ENCODE measurements at places on chromosomes 7 and 10. TPM values are rescaled to one million over a fixed set of nuclear protein-coding genes. Genes with fewer than 3 reads are reported as not detected.
A peak's percentile ranks its signal among the peaks of the same experiment; 100 is the strongest.

Gene UTF1
- total RNA-seq: not detected

DNA sequence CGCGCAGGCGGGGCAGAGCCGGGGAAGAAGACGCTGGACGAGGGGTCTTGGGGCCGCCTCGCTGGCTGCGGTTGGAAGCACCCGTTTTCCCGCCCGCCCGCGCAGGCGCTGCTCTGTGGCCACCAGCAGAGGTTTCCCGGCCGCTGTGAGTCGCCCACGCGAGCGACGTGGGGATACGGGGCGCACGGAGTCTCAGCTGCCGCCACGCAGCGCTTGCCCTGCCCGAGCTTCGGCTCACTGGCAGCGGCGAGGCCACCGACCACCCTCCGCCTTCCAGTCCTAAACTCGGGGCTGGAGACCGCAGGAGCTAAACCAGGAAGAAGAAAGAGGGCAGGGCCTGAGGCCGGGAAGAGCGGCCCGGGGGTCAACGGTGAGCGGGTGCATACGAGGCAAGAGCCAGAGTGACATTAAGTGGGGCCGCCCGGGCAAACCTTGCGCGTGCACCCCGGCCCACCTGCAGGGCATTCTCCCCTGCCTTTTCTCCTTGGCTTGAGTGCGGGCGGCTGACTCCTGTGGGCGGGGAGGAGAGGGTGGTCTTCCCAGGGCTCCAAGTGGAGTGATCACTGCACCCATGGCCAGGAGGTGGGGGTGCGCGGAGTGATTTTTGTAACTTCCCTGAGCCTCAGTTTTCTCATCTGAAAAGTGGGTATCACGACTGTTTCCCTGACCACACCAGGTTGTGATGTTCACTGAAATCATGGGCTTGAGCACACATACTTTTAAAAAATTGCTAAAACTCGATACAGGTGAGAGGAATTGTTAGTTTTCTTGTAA, 7.1 kb upstream of the EMX2 start:
- no peak for DNase-seq

GRCh38 chr10:99399664-99400063, 30.8 kb downstream of the GOT1 start:
- DNase-seq: no peak

GRCh38 chr10:126052171-126052570, 155.8 kb downstream of the FANK1 start:
- DNase-seq: no peak

DNA sequence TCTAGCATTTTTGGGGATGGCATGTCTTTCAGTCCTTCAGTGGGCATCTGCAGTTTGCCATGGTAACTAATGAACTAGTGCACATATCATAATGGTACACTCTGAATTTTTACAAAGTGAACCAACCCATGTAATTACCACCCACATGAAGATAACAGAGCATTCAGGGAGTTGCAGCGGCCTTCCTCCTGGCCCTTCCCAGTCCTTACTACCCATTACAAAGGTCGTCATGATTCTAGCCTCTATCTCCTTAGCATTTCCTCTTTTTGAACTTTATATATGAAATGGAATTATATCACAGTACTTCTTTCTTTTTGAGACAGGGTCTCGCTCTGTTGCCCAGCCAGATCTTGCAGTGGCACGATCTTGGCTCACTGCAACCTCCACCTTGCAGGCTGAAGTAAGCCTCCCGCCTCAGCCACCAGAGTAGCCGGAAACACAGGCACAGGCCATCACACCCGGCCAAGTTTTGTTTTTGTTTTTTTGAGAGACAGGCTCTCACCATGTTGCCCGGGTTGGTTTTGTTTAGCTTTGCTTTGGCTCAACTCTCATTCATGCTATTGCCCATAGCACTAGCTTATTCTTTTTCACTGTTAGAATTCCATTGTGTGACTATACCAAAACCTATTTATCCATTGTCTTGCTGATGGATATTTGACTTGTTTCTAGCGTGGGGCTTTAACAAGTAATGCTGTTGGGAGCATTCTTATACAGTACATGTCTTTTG, 79.2 kb downstream of the APBB1IP start:
- DNase-seq: no peak

Gene STK17A
- total RNA-seq: 69.8 TPM

GRCh38 chr10:1963341-1963740, 226.0 kb upstream of the ADARB2 start:
- DNase-seq: no peak

Gene MYH16
- total RNA-seq: 29.6 TPM

GRCh38 chr10:98408799-98409198, 6.2 kb downstream of the PYROXD2 start:
- no peak for DNase-seq

GRCh38 chr7:98151884-98152283, 45.2 kb downstream of the LMTK2 start:
- no peak for DNase-seq

DNA sequence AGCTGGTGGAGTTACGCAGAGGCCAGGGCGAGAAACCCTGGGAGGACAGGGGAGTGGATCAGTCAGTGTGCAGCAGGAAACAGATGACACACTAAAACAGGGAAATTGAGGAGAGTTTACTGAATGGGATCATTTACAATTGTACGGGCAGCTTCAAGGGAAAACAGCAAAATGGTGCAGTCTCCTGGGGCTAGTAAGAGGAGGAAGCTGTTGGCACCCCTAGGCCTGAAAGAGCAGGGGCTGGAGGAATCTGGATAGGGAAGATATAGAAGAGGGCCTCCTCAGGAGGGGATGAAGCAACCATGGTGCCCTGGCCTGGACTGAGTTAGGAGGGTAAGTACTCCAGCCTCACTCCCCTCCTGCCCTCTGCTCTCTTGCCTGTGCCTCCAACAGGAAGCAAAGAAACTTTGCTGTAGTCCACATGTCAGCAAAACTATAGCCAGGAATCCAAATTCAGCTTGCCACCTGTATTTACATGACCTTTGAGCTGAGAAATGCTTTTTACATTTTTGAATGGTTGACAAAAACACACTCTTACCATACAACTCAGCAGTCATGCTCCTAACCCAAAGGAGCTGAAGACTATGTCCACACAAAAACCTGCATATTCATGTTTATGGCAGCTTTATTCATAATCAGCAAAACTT, 52.3 kb upstream of the OPN4 start:
- DNase-seq: no peak

Gene SPAG6
- not detected for total RNA-seq

DNA sequence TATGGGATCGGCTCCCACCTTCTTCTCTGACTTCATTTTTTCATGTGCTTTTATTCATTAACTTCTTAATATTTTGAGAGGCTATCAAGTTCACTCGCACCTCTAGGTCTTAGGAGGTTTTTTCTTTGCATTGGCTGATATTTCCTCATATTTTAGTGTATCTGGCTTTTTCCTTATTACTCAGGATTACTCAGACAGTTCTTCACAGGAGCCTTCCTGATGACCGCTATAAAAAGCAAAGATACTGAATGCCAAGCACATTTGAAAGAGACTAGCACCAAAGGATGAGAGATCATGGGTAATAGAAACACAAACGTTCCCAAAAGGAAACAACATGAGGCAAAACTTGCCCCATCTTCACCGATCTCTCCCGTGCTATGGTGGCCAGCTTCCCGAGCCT, 409.2 kb upstream of the KLF6 start:
- peak; percentile 31 for DNase-seq

Gene PITX3
- total RNA-seq: not detected

Gene GHRHR
- total RNA-seq: not detected

- no peak for DNase-seq
Measured at GRCh38 chr10:120115959-120116358, 223.4 kb downstream of the SEC23IP start.

GRCh38 chr10:103895411-103896186, 22.4 kb downstream of the STN1 start:
- peak; percentile 90 for DNase-seq

GRCh38 chr7:18399436-18400235, 95.9 kb upstream of the HDAC9 start:
- DNase-seq: peak; percentile 15

DNA sequence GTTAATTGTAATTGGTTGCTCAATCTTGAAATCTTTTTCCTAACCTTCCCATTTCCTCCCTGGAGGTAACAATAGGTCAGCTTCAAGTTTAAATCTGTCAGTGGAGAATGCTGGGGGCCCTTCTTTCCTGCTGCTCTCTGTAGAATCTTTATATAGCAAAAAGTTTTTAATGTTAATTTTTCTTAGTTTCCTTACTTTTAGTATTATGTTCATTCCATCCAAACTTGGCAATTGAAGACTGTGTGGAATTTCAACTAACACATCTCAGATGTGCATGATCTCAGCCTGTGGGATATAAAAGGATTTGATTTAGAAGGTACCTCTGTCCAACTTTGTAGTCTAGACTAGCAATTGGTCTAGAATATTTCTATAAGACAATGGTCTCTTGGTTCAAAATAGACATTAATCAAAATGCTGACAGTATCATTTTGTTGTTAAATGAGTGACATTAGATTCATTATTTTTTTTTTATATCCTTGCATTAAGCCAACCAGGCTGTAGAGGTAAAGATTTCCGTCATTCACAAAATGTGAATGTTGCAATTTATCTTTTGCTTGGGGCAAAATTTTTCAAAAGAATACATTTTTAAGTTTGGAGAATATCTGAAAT, 100.4 kb upstream of the SEMA3A start:
- no peak for DNase-seq

- DNase-seq: no peak
Measured at GRCh38 chr10:113126229-113127201, 176.5 kb downstream of the TCF7L2 start.

DNA sequence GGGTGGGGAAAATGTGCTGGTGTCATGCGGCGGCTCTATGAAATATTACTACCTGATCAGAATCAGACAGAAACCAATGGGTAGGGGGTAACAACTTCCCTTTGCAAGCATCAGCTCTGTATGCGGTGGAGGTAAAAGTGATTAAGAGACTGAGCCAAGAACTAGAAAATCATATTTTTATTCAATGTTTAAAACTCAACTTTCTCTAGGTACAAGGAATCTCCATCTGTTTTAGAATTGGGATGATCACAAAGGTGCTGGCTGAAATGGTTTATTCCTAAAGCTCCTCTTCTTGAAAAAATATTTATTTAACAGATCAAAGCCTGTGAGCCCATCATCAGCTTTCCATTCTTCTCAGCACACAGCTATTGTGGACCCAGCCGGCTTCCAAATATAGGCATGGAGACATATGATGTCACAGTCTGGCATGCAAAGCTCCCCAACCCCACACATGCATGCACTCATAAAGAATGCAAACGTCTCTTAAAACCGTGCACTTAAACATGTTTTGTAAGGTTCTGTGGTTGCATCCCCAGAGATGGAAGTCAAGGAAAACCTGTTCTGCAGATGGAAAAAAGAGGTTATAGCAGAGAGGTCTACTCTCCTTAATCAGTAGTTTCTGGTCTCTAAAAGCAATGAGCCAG, 126.0 kb downstream of the SKIDA1 start:
- DNase-seq: peak; percentile 57

- DNase-seq: no peak
Measured at GRCh38 chr7:83648464-83649241, at the start of gene SEMA3E. TSS of gene SEMA3E (minus strand) at chr7:83649139.

DNA sequence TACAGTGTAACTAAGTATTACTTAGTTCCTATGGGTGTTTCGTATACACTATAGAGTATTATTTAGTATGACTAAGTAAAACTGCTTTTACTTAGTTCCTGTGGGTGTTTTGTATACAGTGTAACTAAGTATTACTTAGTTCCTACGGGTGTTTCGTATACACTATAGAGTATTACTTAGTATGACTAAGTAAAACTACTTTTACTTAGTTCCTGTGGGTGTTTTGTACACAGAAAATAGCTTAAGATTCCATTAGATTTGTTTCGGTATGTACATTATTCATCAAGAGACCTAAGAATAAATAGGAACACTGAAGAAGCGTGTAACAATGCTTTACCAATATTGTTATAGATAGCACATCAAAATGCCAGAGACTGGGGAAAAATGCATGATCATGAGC, 25.0 kb downstream of the IGF2BP3 start:
- no peak for DNase-seq

Gene EEF1AKMT2
- 26.2 TPM for total RNA-seq

DNA sequence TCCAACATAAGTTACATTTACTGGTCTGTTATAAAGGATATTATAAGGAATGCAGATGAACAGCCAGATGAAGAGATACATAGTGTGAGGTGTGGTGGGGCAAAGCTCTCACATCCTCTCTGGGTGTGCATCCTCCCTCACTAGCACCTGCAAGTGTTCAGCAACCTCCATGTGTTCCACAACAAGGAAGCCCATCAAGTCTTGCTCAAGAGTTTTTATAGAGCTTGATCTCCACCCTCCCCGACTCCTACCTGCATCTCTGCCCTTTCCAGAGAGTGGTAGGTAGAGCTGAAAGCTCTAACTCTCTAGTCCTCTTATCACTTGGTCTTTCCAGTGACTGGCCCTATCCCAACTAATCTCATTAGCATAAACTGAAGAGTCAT, 12.5 kb upstream of the GHITM start:
- no peak for DNase-seq

GRCh38 chr7:137069249-137069963, 201.0 kb downstream of the CHRM2 start:
- DNase-seq: no peak

GRCh38 chr10:70742537-70743429, 42.4 kb downstream of the TBATA start:
- DNase-seq: no peak

DNA sequence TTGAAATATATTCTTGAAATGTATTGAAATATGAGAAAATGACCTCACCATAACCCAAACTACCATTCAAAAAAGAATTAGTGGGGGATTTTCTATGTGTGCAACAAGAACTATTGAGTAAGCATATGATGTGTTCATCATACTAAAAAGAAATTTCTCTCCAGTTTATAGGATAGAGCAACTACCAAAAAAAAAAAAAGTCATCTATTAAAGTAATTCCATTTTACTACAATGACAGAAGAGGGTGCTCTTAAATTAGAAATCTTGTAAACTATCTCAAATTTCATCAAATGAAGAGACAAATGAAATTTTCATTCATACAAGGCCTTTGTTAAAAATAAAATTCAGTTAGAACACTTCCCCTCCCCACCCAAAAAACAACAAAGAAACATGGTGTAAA, 195.4 kb upstream of the PLXDC2 start:
- DNase-seq: no peak

DNA sequence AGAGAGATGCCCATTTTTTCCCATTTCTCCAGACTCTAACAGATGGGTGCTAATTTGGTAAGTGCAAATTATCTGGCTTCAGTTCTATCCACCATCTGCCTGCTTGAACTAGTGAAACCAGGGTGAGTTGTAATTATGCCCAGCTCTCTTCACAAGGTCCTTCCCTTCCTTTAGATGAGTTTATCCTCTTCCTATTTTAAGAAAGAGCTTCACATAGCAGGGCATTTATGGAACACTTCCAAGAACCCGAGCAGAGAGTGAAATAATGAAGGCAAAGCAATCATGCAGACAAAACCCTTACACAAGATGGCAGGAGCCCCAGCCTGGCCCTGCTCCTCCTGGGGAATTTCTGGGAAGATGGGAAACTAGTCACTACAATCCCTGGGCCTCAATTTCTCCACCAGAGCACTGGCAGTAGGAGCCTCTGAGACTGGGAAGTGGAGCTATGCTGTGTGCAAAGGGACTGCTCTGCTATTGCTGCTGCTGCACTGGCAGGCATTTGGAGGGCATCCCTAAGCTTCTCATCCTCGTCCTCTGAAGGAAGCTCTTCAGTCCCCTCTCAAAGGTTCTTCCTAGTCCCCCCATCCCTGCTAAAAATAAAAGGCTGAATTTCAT, 33.7 kb upstream of the PLXNA4 start:
- DNase-seq: no peak
